ENCODE measurements at places on chromosomes 13 and 19.

GRCh38 chr19:21850656-21851255 is 14.8 kb upstream of the ZNF43 start:
- DNase-seq: no peak

DNA sequence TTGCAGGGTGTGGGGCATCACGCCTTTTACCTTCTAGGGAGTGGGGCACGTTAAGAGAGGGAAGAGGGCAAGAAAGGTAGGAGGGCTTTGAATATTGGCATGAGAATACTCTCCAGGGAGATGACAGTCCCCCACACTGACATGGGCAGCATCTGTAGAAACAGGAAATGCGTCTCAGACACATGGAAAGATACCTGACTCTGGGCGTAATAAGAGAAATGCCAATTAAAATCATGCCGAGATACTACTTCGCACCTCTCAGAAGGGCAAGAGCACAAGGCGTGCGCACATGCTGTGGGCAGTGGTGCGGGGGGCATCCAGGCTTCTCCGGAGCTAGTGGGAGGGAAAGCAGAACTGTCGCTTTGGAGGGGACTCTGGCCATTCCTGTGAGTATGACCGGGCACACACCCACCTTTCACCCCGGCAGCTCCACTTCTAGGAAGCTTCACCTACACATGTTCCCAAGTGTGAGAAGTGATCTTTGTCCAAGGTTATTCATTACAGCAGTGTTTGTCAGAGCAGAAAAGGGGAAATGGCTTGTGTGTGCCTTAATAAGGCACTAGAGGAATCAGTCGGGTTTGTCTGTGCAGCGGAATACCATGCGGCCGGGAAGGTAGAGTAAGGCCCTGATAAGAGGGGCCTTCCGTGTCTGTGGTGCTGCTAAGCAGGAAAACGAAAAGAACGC is 99.5 kb downstream of the SIPA1L3 start:
- no peak for DNase-seq

- DNase-seq: no peak
These were observed 60.7 kb downstream of the ZAR1L start for GRCh38 chr13:32254416-32254815.

GRCh38 chr13:111491659-111492058 is 171.2 kb downstream of the TEX29 start:
- no peak for DNase-seq

GRCh38 chr13:43200736-43201135 is 177.3 kb downstream of the DNAJC15 start:
- no peak for DNase-seq

GRCh38 chr13:38785042-38785441 is 98.2 kb downstream of the FREM2 start:
- no peak for DNase-seq

- DNase-seq: no peak
These were observed 44.0 kb upstream of the PCCA start for GRCh38 chr13:100044936-100045335.

DNA sequence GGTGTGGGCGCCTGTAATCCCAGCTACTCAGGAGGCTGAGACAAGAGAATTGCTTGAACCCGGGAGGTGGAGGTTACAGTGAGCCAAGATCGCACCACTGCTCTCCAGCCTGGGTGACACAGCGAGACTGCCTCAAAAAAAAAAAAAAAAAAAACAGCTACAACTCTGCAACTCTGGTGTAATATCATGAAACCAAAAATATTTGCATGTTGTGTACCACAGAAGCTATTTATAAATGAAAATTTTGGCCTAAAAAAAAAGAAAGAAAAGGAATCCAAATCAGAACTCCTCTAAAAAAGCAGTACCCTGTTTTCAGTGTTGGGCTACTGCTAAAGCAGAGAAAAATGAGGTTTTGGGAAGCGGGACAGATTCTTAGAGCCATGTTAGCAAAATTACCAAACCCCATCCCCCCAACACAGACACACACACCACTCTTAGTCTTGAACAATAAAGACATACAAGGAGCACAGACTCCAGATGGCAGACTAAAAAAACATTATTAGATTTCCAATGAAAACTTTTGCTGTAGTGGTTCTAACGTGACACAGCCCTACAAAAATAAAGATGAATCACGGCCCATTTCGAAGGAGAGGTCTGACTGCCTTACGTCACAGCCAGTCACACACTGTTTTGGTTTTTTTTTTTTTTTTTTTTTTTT is 51.5 kb downstream of the INSR start:
- DNase-seq: no peak

DNA sequence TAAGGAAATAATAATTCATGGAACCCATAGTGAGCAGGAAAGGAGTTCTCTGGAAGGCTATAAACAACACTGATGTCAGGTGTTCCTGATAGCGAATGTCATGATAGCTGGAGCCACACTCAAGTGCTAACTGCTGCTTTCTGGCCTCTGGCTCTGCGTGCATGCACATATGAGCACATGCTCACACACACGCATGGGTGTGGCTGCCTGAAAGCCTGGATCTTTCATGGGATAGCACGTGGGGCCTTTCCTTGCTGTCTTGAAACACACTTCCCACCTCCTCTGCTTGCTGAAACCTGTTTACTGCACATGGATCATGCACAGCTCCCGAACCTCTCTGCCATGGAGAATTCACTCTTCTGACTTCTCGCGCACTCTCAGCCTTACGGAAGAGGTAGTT is 207.4 kb downstream of the ATP8A2 start:
- DNase-seq: no peak

DNA sequence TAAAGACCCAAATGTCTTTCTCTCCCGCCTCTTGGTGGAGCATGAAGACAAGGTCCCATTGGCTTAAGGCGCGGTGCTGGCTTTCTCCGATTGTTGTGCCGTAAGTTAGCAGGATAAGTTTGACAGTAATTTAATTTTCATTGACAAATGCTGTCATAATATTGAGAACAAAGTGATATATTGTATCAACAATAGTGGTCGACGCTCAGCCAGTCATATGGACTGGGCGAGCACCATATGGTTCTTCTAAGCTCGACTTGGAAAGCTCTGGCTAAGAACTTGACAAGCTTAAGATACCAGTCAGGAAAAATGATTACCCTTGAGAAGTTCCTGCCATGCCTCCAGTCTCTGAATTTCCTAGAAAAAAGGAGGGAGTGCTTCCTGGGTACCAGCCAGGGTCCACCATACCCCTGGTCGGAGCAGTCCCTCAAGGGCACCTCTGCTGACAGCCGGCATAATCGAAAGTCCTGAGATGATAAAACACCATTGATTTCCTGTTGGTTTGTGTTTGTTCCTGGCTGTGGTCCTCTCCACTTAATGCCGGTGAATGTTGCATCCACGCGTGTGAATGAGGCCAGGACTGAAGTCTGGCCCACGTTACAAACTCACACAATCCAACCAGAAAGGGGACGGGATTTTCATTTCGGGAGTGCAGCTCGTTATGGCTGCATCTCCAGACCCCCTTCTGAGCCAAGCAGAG is 262.1 kb downstream of the ZNF536 start:
- no peak for DNase-seq

- no peak for DNase-seq
These were observed 1.3 kb upstream of the INTS6 start for GRCh38 chr13:51453959-51454703.

DNA sequence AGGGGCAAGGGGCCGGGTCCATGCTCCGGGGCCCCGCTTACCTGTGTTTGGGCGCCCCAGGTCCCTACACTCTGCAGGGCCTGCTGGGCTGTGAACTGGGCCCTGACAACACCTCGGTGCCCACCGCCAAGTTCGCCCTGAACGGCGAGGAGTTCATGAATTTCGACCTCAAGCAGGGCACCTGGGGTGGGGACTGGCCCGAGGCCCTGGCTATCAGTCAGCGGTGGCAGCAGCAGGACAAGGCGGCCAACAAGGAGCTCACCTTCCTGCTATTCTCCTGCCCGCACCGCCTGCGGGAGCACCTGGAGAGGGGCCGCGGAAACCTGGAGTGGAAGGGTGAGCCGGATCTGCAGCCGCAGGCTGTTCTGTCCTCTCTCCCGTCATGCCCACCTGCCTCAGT is 1.7 kb downstream of the FCGRT start:
- DNase-seq: no peak

- no peak for DNase-seq
These were observed 63.7 kb upstream of the IPO5 start for GRCh38 chr13:97889803-97890202.

- DNase-seq: no peak
These were observed 136.0 kb upstream of the USP29 start for GRCh38 chr19:56983804-56984203.

- DNase-seq: no peak
These were observed 196.3 kb upstream of the TMTC4 start for GRCh38 chr13:100870898-100871297.

DNA sequence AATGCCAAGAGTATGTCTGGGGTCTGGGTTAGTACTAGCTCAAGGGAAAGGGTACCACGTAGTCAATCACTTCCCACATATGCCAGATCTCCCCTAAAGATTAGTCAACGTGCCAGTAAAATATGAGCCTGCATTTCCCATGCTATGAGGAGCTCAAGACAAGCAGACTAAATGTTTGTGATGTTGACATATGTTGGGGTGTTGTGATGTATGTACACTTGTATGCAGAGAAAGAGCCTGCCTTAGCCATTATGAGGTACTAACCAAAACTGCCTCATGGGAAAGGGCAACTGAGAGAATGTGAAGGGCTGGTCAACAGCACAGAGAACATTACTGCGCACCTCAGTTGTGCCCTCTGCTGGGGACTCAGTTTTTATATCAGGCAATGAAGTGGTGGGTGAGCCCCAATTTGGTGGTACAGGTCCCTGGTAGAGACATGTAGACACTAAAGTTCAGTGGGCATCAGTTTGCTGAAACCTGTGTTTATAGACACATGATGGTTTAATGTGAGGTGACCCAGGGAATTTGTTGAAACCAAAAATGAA is 287.0 kb downstream of the DCT start:
- DNase-seq: no peak

- DNase-seq: no peak
These were observed 45.1 kb downstream of the DCLK1 start for GRCh38 chr13:36086117-36086516.

DNA sequence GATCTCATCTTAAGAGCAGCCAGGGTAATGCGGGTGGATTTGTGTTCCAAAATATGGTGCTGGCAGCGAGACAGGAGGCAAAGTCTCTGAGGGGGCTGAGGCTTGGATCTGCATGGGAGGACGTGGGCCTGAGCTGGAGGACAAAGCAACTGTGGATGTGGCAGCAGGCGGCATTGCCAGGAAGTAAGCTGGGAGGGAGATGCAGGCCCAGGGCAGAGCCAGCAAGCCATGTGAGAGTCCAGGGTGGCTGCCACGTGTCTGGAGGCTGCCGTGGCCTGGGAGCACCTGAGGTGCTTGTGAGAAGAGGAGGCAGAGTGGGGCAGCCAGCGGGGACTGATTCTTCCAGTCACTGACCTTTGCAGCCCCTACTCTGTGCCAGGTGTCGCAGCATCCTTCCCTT is 52.0 kb downstream of the DPF1 start:
- no peak for DNase-seq

GRCh38 chr13:23922005-23922932 is 25.0 kb upstream of the C1QTNF9B start:
- no peak for DNase-seq

DNA sequence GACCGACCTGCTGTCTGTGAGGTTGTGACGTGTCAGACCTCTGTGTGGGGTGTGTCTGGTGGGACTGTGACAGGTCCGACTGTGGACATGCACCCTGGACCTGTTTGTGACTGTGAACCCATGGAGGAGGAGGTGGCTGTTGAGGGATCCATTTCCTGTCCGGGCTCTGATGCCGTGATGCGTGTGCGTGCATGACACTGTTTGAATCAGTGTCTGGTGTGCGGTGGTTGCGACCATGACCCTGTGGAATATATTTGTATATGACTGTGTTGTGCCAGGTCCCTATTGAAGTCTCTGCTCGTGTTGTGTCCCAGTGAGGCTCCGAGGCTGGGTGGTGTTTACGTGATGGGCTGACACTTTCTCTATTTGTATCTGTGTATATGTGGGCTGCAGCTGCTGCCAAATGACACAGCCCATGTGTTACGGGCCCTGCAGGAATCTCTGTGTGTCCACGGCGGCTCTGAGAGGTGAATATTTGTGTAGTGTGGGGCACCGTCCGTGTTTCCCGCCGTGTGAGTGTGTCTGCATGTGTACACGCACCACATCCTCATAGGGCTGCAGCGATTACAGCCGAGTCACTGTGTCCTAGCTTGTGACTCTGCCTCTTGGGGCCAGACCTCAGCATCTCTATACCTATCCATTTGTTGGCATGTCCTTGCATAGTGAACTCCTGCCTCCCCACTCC is 18.3 kb downstream of the CCDC97 start:
- DNase-seq: no peak

All from NCI-H2107 (cell line).